ENCODE measurements at places on chromosomes 7 and 10.

DNA sequence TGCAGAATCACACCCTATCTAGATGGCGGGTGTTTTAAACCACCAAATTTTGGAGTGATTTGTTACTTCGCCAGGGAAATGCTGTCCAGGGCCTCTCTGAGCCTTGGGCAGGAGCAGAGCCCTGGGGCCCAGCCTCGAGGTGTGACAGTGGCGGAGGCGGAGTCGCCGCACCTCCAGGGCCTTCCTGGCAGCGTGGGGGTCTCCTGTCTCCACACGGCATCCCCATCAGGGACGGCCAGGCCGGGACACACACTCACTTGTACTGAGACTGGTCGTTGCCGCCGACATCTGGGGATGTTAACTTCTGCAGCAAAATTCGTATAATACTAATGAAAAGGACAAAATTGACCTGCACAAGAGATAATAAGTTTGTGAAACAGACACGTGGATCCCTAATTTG, 110.7 kb downstream of the VIPR2 start:
- DNase-seq, result no peak

- DNase-seq, result peak; percentile 55
Measured at GRCh38 chr7:12436896-12437535, 33.4 kb upstream of the VWDE start.

DNA sequence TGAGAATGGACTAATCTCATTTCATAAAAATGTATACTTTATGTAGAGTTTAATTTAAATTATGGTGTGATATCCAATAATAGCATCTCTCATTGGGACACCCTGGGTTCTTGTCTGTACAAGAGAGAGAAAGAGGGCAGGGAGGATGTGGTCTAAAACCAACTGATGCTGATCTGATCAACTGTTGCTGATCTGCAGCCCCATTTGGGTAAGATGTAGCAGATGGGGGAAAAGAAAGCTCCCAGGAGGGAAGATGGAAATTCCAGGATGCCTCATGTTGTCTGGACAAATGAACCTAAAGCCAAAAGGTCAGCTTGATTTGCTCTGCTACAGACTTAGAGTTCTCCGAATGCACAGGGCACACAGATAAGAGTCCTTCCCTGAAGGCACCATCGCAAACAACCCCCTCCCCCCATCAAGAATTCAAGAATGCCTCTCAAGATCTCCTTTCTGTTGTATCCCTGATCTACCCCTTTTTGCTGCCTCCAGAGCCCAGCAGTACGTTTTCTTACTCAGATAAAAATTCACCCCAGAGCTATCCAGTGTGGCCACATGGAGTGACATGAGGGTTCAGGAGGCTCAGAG, 171.4 kb upstream of the INHBA start:
- peak; percentile 30 for DNase-seq

DNA sequence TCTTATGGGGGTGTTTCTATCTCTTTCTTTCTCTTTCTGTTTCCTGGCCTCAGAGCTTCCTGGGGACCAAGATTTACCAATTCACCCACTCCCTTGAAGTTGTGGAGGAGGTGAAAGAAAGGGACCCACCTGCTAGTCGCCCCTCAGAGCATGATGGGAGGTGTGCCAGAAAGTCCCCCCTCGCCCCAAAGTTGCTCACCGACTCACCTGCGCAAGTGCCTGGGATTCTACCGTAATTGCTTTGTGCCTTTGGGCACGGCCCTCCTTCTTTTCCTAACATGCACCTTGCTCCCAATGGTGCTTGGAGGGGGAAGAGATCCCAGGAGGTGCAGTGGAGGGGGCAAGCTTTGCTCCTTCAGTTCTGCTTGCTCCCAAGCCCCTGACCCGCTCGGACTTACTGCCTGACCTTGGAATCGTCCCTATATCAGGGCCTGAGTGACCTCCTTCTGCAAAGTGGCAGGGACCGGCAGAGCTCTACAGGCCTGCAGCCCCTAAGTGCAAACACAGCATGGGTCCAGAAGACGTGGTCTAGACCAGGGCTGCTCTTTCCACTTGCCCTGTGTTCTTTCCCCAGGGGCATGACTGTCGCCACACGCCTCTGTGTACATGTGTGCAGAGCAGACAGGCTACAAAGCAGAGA, 12.2 kb downstream of the AQP1 start:
- no peak for DNase-seq

DNA sequence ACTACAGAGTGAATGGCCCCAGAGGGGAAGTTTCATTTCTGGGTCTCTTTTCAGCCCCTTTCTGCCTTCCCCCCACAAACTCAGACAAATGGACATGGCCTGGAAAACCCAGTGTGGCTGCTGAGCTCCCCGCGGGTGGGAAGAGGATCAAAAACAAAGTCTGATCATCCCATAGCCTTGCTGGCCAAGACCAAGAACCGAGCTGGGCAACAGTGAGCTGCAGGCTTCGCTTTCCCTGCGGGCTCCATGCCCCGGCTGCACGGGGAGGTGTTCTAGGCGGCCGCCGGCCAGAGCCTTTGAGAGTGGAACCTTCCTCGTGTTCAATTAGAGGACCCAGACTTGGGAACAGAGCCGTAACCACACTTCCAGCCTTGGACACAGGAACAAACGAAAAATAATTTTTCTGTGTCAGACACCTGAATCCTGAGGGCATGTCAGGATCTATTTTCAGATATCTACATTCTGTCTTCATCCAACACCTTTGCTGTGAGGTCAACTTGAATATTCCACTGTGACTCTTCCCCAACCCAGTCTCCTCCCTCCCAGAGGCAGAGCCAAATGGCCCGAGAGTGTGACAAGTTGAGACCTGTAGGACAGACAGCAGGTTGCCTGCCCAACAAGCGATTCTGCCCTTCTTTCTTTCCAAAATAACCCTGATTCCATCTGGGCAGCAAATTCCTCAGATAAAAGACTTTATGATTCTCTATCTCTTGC, 26.0 kb downstream of the WDR86 start:
- no peak for DNase-seq

GRCh38 chr10:132059760-132060508, 5.8 kb upstream of the JAKMIP3 start:
- DNase-seq, result no peak

GRCh38 chr10:95201736-95202135, 7.7 kb downstream of the ACSM6 start:
- DNase-seq, result peak; percentile 60

- peak; percentile 21 for DNase-seq
Measured at GRCh38 chr7:47576866-47577306, 5.0 kb downstream of the TNS3 start.

DNA sequence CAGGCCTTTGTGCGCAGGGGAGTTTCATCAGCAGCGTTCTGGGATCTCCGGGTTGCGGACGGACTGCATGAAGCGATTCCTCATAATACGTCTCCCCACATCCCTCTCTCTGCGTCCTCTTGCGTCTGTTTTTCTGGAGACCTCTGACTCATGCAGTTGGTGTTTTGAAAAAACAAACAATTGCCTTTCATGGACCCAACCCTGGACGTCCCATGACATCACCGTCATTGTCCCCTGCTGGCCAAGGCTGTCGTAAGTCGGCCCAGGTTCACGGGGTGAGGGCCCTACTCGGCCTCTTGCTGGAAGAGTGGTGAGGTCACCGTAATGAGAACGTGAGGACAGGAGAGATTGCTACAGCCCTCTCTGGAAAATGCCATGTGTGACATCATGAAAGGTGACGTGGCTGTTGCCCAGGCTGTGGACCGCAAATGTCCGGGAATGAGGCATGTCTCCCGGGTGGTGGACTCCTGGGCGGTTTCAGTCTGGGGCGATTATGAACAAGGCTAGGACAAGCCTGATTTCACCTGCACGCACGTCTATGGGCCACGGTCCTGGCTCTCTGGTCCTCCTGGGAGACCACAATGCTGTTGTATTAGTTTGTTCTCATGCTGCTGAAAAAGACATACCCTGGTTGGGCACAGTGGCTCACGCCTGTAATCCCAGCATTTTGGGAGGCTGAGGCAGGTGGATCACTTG, 9.8 kb upstream of the MAFK start:
- DNase-seq, result peak; percentile 45

DNA sequence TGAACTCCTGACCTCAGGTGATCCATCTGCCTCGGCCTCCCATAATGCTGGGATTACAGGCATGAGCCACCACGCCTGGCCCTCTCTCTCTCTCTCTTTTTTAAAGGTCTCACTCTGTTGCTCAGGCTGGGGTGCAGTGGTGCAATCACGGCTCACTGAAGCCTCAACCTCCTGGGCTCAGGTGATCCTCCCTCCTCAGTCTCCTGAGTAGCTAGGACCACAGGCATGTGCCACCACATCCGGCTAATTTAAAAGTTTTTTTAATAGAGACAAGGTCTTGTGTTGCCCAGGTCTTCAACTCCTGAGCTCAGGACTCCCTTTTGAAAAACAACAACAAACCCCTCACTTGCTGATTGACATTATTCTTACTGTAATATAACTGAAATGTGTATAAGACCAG, 11.6 kb downstream of the PALD1 start:
- DNase-seq, result no peak

DNA sequence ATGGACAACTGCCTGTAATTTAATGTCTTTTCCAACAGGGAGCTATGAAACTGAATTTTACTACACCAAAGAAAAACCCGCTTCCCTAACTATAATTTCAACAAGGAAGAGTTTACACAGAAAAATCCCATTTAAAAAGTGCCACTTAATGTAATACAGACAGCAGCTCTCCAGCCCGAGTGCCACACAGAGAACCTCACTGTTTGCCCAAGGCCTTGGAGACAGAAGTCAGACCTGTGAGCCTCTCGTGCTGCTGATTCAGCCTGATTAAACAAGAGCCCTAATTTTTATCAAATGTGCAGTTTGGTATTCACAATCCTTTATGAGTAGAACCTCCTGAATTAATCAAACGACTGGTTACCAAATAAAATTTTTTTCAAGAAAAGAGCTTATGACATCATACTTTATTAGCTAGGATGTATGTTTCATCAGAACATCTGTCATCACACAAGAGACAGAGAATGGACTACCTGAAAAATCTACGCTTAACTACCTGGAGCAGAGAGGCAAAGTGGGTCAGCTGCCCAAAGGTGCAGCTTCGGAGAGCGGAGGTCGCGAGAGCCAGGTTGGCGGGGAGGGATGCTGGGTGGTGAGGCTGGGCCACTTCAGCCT, 543.6 kb downstream of the SDK1 start:
- no peak for DNase-seq

GRCh38 chr7:617614-618538, 98.2 kb upstream of the PDGFA start:
- no peak for DNase-seq

DNA sequence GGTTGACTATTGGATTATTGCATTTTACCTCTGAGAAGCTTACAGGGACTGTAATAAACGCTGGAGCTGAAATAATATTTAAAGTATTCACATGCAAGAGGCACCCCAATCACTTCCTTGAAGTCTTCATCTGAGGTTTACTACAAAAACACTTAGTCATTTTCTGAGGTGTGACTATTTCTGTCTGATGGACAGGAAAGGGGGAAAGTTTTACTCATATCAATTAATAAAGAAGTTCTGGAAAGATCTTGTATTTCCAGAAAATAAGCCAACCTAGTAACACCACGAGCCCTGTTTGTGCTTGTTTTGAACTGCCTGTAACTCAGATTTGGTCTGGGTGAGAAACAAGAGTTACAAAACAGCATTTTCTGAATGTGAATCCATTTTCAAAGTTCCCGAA, 63.9 kb upstream of the PRKCQ start:
- peak; percentile 33 for DNase-seq

- no peak for DNase-seq
Measured at GRCh38 chr7:135970682-135971365, 6.3 kb downstream of the MTPN start.

DNA sequence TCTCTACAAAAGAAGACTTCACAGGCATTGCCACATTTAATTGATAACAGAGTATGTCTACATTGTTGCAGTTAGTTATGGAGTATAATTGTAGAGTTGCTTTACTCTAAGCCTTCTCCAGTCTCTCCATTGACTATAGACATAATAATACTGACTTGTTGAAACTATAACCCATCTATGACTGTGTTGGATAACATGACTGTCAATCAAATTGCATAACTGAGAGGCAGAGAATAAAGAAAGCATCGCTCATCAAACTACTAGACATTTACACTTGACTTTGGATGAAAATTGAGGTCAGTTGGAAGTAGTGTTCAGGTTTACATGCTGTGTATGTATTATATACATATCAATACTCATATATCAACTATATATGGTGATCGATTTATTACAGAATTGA, 3.4 kb upstream of the ATXN7L1 start:
- DNase-seq, result no peak

DNA sequence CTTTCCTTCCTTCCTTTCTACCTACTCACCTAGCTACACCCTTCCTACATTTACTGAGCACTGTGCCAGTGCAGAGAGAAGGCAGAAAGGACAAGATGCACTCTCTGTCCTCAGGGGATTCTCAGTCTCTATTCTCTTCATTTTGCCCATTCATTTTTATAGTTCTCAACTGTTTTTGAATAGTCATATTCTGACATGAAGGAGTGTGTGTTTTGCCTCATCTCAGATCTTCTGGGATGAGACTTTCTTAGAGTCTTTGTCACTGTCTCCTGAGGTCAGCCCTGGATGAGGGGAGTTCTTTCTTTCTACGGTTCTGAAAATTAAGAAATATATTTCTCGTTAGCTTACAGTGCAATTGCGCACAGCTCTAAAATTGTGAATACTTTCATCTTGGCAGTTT, 21.3 kb downstream of the CLCN1 start:
- no peak for DNase-seq

DNA sequence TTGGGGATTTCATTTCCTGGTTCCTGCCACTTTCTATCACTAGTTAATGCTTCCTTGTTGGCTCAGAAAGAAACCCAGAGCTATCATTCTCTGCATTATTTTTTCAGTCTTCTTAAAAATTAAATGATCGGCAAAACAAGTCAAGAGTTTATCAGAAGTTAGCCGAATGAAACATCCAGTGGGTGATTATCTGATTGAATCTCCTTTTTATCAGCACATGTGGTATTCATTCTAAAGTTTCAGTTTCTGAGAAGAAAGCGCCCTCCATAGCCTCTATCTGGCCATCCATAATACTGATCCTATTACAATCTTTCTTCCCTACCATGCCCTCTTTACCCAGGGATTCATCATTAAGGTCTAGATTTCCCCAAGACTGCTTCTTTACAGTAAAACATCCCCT, 71.8 kb downstream of the OSBPL3 start:
- DNase-seq, result no peak

DNA sequence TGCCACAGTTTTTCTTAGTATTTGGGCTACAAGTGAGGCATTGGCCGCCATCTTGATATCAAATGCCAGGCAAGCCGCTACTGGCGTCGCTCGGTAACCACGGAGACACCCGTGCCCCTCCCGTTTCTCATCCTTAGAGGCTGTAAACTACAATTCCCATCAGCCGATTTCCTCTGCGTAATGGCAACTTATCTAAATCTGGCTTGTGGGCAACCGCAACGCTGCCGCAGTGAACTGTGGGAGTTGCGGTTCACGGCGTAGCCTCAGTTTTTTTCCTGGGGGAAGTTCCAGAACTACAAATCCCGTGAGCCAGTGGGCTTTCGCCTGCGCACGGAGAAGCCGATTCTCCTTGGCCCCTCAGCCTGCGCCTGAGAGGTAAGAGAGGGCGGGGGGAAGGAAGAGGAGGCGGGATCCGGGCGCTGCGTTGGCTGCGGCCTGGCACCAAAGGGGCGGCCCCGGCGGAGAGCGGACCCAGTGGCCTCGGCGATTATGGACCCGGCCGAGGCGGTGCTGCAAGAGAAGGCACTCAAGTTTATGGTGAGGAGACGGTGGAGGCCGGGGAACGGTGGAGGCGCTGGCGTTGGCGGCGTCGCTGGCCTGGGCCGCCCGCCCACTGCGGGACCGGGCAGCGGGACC, at the start of gene BTRC:
Gene BTRC (plus strand): TSS at position 474 of the 636 bp plus-strand sequence. CDS start 16 bp downstream, at position 490.
- peak; percentile 100 for DNase-seq

All from kidney tubule cell (primary cell).